ENCODE measurements at places on chromosomes 2 and 18.

GRCh38 chr18:22398464-22398863, 19.3 kb downstream of the CTAGE1 start:
- DNase-seq, result no peak

DNA sequence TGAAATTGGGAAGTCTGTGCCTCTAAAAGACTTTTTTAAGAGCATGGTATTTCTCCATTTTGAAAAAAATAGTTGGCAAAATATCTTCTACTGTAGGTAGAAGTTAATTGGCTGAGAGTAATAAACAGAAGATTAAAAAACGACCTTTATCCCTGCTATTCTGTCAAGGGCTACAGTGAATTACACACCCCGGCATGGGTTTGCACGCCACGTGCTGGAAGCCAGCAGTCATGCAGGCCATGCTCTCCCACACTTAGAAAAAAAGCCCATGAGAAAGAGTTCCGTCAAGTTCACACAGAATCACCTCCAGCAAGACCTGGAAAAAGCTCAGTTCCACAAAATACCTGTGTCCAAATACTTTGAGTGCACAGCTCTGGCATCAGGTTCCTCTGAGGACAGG, 26.8 kb downstream of the FAM110C start:
- no peak for DNase-seq

GRCh38 chr2:43022896-43023295, 203.5 kb downstream of the ZFP36L2 start:
- DNase-seq, result no peak

DNA sequence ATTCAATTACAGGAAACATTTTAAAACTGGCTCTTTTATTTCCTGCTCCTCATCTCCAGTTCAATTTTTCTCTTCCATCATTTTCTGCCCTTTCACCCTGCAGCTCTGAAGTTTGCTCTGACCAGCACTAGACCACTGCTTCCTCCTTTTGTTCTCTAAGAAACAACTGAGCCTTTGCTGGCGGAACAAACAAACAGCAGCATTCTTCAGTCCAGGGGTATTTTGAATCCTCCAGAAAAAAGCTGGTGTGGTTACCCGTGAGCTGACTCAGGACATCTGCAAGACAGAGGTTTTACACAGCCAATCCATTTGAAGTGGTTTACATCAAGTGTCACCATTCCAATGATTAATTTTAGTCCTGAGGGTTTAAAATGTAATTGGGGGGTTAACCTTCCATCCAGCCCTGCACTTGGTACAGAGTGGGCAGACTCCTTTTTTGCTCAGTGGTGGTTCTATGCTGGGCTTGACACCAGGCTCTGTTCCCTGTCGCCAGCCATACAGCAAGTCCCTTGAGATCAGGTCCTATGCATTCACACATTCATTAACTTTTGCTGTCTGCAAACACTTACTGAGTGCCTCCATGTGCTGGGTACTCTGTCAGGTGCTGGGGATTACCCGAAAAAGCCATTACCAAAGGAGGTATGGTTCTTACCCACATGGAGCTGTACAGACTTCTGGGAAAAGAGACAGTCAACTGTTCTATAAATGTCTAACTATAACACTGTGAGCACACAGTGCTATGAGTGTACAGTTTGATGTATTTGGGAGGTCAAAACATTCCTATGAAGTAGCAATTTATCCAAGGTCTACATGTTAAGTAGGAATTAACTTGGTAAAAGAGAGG, 909.4 kb upstream of the GYPC start:
- no peak for DNase-seq

- DNase-seq, result peak; percentile 32
Observed at GRCh38 chr2:75640621-75641121, 5.9 kb upstream of the MRPL19 start.

GRCh38 chr2:222055328-222055727, 243.5 kb downstream of the PAX3 start:
- DNase-seq, result no peak

DNA sequence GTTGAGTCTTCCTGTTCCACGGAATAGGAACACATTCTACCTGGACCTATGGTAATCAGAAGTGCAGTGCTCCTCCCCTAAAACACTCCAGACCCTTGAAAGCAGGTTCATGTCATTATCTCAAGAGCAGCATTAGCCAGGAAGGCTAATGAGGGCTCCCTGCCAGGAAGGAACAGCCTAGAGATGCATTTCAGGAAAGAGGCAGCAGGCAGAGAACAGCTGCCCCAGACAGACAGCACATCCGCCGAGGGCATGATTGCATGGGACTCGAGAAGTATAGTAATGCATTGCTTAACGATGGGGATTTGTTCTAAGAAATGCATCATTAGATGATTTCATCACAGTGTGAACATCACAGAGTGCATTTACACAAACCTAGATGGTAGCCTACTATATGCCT, 171.5 kb downstream of the ALK start:
- DNase-seq, result no peak

GRCh38 chr2:6653281-6653750, 212.4 kb downstream of the CMPK2 start:
- no peak for DNase-seq

GRCh38 chr2:169495310-169495928, 14.1 kb upstream of the KLHL41 start:
- no peak for DNase-seq

- DNase-seq, result no peak
Observed at GRCh38 chr2:63755216-63755615, 86.5 kb upstream of the UGP2 start.

DNA sequence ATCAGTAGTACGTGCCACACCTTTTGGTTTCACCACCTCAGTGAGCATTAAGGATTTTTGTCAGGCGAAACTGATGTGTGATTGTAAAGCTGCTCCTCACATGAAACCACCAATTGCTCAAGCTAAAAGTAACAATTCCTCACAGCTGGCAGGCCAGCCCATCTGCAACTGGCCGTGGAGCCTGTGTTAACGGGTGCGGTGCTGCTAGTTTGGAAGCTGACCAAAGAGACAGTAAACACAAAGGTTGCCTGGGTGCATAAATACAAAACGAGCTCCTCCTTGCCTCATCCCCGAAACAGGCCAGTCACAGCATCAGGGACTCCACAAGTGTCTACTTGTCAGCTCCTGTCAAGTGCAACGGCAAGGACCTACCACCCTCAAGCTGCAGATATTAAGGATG, 32.0 kb downstream of the LGALSL start:
- no peak for DNase-seq

DNA sequence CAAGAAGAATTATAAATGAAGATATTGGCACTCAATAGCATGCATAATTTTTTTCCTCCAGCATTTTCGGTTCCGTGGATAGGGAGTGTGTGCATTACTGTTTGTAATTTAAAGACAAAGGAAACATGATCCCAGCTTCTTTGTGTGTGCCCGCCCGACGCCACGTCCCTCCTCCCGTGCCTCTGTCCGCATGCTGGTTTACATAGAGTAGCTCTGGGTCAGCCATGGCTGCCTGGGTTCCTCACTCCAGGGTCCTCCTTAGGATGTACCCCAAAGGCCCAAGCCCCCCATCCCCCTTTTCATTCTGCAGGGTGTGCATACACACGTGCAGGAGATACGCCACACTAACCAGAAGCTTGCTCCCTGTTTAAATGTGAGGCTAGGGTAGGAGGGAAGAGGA, 214.7 kb downstream of the KLHL29 start:
- no peak for DNase-seq

DNA sequence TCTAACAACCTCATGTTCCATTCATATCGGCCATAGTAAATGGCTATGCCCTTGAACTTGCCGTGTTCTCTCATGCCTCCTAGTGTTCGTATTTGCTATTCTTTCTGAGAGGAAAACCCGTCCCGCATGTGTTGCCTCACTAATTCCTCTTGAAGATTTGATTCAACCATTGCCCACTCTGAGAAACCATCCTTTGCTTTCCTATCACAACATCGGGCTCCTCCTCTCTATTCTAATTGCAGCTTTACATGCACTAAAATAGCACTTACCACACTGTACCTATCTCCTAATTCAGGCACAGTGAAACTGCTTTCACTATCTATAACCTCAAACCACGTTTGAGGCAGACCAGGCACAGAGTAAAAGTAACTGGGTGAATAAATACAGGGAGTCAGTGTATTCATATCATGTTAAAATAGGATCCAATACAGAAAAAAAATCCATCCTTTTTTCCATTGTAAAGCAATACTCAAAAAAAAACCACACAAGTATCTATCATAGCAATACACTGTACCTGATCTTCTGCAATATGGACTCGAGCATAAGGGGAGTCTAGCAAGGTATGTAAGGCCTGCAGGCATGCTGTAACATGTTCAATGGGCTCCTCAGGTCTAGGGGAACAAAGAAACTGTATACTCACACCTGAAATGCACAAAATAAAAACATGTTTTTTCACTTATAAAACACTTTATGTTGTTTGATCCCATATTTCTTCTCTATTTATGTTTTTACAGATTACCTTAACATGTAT, 39.0 kb upstream of the STRN start:
- peak; percentile 2 for DNase-seq

DNA sequence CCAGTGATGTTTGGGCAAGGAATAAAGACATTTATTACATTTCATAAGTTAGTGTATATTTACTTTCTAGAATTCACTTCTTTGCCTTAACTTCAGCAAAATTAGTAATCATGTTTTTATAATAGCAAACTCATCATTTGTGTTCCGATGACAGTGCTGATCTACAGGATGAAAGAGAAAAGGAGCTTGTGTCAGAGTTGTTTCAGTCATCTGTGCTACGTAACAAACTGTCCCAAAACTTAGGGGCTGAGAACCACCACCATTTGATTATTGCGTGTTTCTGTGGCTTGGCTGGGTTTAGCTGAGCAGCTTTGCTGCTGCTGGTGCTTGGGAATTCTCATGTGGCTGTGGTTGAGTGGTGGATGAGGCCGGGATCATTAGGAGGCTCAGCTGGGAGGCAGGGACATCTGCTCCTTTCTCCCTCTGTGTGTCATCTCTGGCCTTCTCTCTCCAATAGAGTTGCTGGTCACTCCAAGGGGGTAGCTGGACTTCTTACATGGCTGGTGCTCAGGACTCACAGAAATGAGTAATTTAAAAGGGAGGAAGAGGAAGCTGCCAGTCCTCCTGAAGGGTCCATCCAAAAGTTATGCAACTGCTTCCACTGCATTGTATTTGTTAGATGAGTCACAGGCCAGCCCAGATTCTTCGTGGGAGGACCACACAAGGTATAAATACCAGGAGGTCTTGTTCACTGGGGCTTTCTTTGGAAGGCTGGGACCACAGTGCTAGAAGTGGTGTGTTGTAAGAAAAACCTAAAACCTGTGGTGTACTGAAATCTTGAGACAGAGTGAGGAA, 43.4 kb upstream of the HAAO start:
- no peak for DNase-seq

DNA sequence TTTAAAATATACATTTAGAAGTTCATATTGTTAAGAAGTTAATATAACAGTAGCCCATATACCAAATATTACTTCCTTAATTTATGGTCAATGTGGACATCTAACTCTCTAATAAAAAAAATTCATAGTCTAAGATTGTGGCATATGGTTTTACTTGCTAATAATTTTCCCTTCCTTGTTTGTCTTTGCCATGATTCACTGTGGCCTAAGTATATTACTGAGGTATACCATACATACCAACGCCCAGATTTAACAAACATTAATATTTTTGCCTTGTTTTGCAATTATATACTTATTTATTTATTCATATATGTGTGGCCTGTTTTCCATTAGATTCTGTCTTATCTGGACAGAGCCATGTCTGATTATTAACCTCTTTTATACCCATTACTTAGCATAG, 54.6 kb upstream of the CCDC150 start:
- no peak for DNase-seq

DNA sequence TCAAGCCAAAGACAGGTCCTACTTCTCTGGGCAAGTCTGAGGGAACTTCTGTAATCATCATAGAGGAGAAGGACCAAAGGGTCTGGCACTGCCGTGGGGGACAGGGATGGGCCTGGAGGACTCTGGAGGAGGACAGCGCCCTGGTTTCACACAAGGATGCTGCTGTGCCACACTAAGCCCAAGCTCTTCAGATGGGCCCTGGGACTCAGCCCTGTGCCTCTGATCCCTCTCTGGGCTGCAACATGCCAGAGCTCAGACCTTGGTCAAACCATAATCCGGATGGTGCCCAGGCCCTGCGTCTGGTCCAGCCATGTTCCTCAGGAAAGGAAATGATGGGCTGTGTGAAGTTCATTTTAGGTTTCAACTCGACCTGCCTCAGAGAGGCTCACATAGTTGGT, 222.0 kb upstream of the COPS8 start:
- DNase-seq, result no peak

DNA sequence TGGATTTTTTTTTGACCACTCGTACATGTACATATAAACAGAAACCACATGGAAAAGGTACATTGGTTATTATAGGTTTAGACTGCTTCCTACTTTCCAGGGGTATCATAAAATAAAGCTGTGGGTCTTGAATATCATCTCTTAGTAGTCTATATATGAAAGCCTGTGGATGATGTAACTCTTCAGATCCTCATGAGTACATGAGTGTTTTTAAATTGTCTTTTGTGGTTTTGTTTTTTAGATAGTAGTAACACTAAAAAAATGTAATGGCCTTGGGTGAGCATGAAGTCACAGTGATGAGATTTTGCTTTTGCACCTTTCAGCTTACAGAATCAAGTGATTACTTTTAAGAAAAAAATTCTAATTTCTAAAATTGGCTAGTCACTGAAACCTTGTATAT, 80.2 kb downstream of the RAB3GAP1 start:
- DNase-seq, result no peak

DNA sequence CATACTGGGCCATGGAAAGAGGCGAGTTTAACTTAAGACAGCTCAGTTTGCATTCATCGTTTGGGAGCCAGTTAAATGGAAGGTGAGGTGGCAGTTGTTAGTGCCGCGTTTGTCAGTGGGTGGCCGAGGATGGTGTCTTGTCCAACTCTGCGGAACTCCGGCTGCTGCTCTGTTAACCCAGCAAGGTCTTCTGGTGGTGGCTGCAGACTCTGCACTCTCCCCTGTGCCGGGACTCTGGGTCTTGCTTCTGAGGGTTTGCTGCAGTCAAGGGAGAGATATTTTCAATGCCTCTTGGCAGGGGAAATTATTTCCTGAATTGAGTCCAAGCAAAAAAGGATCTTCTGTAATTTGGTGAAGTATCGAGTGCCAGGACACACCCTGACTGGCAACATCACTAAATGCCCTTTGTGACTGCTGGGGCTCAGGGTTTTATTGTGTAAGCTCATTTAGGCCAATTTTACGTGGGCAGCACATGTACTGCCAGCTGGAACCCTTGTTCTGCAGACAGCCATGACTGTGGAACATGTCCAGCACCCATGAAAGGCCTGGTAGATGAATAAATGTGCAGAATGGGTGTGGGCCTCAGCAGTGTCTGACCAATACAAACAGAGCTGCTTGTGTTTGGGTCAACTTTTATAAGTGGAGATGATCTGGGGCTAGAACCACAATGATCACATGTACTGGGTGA, 58.1 kb downstream of the IL1R2 start:
- DNase-seq, result no peak

Measured in stimulated activated naive CD4-positive, alpha-beta T cell treated with Interleukin-2 at 50 U/mL for 16 hours (primary cell).